IMR-90 (cell line): ENCODE measurements at places on chromosomes 3 and 15. TPM values are rescaled to one million over a fixed set of nuclear protein-coding genes. Genes with fewer than 3 reads are reported as not detected.

- H3K27ac ChIP-seq = no peak overlapping the region
- no peak overlapping the region for H3K4me3 ChIP-seq
- no peaks in the 10 kb centered on the region for H3K27me3 ChIP-seq
- no peak for DNase-seq
- no peaks in the 10 kb centered on the region for H3K4me1 ChIP-seq
These were observed 66.4 kb downstream of the PRTG start for GRCh38 chr15:55676507-55676906.

DNA sequence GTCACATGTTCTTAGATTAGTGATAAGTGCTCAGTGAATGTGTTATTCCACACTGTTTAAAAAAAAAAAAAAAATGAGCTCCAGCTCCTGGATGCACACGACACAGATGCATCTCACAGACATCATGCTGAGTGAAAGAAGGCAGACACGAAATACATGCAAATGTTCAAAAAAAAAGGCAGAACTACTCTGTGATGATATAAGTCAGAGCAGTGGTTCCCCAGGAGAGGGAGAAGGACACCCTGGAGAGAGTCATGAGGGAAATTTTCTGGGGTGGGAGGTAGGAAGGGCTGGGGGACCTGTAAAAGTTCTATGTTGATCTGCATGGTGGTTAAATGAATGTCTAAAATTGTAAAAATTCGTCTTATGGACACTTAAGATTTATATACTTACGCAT lies 4.3 kb downstream of the CSRNP1 start:
- H3K27ac ChIP-seq = no peak overlapping the region
- peaks cover 13% of the 10 kb centered on the region for H3K36me3 ChIP-seq
- H3K4me1 ChIP-seq = peaks cover 50% of the 10 kb centered on the region
- H3K27me3 ChIP-seq = no peaks in the 10 kb centered on the region
- no peak overlapping the region for H3K4me3 ChIP-seq

DNA sequence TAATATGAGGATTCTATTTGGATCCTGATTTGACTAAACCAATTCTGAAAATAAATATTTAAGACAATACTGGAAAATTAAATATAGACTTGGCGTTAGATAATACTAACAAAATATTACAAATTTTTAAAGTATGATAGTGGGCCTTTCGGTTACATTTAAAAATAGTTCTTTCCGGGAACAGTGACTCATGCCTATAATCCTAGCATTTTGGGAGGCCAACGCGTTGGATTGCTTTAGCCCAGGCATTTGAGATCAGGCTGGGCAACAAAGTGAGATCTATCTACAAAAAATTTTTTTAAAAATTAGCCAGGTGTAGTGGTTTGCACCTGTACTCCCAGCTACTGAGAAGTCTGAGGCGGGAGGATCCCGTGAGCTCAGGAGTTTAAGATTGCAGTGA lies 30.3 kb upstream of the GADL1 start:
- no peaks in the 10 kb centered on the region for H3K27me3 ChIP-seq
- H3K4me1 ChIP-seq = peaks cover 2% of the 10 kb centered on the region; the same call in 1 of the 2 replicates
- no peaks in the 10 kb centered on the region for H3K36me3 ChIP-seq
- no peak overlapping the region for H3K4me3 ChIP-seq
- H3K27ac ChIP-seq = peak overlapping the region; percentile 43; the same call in 1 of the 2 replicates

Gene TTBK2
- polyA plus RNA-seq = 2.4 and 2.5 TPM in 2 replicates

Gene SNAP23
- 37.2 and 45.5 TPM in 2 replicates for polyA plus RNA-seq

Gene TMEM158
- polyA plus RNA-seq = 16.4 and 23.3 TPM in 2 replicates

GRCh38 chr15:58355973-58356372 lies 75.8 kb upstream of the LIPC start:
- H3K36me3 ChIP-seq = no peaks in the 10 kb centered on the region
- no peaks in the 10 kb centered on the region for H3K27me3 ChIP-seq
- no peak overlapping the region for H3K27ac ChIP-seq
- no peak overlapping the region for H3K4me3 ChIP-seq
- DNase-seq = no peak

- H3K27me3 ChIP-seq = no peaks in the 10 kb centered on the region; the same call in 1 of the 2 replicates
- DNase-seq = no peak
- no peak overlapping the region for H3K27ac ChIP-seq
These were observed 1.4 kb upstream of the ST3GAL6 start for GRCh38 chr3:98761643-98762229.

DNA sequence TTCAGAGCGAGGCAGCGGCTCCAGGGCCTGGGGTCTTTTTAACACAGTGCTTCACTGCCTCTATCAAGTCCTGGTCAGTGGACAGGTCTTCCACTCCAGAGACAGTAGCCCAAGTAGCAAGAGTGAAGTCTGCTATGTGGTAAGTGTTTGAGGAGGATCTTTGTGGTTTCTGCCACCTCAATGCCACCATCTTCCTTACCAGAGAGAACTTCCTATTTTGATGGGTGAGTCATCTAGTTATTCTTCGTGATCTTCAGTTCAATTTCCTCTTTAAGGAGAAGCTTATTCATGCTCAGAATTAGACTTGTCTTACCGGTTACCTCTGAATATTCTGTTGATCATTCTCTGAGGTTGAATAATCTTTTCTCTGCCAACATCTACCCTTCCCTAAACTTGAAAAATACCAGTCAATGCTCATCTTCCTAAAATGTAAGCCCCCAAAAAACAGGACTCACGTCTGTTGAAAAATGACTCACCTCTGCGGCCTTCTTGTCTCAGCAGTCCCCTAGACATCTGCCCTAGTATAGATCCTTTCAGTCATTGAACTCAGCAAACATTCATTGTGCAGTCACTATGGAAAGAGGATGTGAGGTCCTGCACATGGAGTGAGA lies 32.2 kb upstream of the BCL6 start:
- H3K36me3 ChIP-seq = no peaks in the 10 kb centered on the region
- no peaks in the 10 kb centered on the region for H3K27me3 ChIP-seq
- DNase-seq = peak; percentile 27
- no peak overlapping the region for H3K27ac ChIP-seq
- no peak overlapping the region for H3K4me3 ChIP-seq

Gene SKOR1
- polyA plus RNA-seq = 0.03 and 0.06 TPM in 2 replicates

- H3K4me3 ChIP-seq = no peak overlapping the region
- H3K27me3 ChIP-seq = no peaks in the 10 kb centered on the region
- H3K4me1 ChIP-seq = peaks cover 2% of the 10 kb centered on the region
- H3K27ac ChIP-seq = no peak overlapping the region
These were observed 174.3 kb upstream of the ZBTB20 start for GRCh38 chr3:115321400-115321805.

GRCh38 chr3:134858441-134859035 lies 63.5 kb downstream of the EPHB1 start:
- DNase-seq = no peak
- no peaks in the 10 kb centered on the region for H3K36me3 ChIP-seq
- no peak overlapping the region for H3K4me3 ChIP-seq
- H3K4me1 ChIP-seq = no peaks in the 10 kb centered on the region
- no peaks in the 10 kb centered on the region for H3K27me3 ChIP-seq

DNA sequence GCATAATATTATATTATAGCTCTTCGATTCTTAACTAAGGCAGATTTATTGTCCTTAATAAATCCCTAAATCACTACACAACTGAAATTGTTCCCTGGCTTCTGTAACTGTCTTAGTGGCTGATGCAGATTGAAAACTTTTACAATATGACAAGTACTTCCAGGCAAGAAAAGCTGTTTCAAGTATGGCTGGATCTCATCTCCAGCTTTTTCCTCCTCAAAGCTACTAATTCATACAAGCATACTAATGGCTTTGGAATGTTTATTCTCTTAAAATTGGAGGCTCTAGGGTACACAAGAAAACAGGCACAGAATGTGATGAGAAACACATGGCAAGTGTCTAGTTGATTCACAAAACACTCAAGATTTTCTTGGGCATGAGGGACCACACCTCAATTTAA lies 351.5 kb upstream of the ICE2 start:
- no peak overlapping the region for H3K4me3 ChIP-seq
- no peaks in the 10 kb centered on the region for H3K36me3 ChIP-seq
- no peak overlapping the region for H3K27ac ChIP-seq
- peaks cover 9% of the 10 kb centered on the region for H3K27me3 ChIP-seq
- peak; percentile 33 for DNase-seq
